Lung (tissue), 17 donors: ENCODE measurements at places on chromosomes 3 and 15. TPM values are rescaled to one million over a fixed set of nuclear protein-coding genes. Genes with fewer than 3 reads are reported as not detected.

DNA sequence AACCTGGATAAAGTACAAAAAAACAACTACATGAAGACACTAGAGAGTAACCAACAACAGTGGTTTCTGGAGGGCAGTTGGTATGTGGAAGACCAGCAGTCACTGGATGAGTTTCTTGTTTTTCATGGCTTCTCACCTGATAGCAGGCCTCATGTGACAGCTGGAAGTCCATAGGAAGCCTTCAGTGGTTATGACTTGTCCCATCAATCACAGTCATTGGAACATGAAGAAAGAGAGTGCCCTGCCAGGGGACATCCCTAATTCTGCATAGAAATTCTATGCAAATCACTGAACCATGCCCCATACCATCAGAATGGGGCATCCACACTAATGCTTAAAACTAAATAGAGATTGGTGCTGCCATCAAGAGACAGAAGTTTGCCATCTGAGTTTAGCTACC is 81.6 kb downstream of the AKAP13 start:
- H3K4me3 ChIP-seq, result no peak overlapping the region
- H3K4me1 ChIP-seq, result no peaks in the 10 kb centered on the region
- H3K27ac ChIP-seq, result no peak overlapping the region
- no peak for DNase-seq

- no peaks in the 10 kb centered on the region for H3K4me1 ChIP-seq
- no peak overlapping the region for H3K4me3 ChIP-seq
- no peaks in the 10 kb centered on the region for H3K36me3 ChIP-seq
- H3K27me3 ChIP-seq, result peaks cover 2% of the 10 kb centered on the region
- peak; percentile 60 for DNase-seq
Measured at GRCh38 chr3:182179631-182180030, 467.9 kb downstream of the SOX2 start.

NEK11 gene
- total RNA-seq, result 14.7 TPM

DNA sequence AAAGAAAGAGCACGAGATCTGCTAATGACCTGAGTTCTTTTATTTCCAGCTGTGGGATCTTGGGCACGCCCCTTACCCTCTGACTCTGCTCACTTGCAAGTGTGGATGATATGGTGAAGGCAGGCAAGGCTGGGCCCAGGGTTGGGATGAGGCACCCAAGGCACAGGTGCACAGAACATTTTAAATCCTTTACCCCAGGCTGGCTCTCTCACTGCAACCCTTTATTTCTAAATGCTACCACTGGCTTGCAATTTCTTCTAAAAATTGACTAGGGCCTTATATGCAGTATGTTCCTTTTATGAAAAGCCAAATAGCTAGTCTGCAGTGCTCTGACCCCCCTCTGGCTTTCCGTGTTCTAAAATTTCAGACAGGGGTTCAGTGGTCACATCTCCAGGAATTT is 237.7 kb downstream of the VPS13C start:
- peaks cover 3% of the 10 kb centered on the region for H3K27me3 ChIP-seq
- no peak for DNase-seq
- H3K4me1 ChIP-seq, result peaks cover 3% of the 10 kb centered on the region
- H3K36me3 ChIP-seq, result no peaks in the 10 kb centered on the region
- no peak overlapping the region for H3K27ac ChIP-seq
- H3K4me3 ChIP-seq, result no peak overlapping the region

DNA sequence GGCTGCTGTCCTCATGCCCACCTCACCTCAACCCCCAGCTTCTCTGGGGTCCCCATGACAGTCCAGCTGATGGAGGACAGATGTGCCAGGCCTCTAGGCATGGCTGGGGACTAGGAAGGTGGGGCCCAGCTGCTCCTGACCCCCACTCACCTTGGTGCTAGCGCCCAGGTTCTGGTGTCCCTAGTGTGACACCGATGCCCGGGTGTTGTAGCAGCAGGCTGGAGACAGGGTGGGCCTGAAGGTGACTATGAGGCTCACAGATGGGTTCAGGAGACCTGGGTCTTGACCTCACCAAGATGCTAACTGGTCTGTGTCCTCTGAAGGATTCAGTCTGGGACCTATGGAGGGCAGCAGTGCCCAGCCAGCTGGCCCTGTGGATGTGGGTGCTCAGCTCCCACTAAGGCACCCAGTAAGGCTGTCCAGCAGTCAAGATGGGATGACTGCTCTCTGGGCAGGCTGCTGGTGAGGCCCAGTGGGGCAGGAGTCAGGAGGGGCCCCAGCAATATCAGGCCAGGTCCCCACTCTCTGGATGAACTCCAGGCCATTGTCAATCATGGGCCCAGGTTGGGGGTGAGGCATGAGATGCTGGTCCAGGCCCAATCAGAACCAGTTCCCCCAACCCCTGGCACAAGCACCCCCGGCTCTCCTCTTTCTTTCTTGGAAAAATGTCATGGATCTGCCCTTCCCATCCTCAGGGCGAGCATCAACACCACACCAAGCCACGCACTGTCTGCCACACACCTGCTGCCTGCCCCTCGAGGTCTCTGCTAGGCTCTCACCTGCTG is 33.0 kb downstream of the ALDH1L1 start:
- no peak overlapping the region for H3K4me3 ChIP-seq
- DNase-seq, result no peak
- H3K27ac ChIP-seq, result no peak overlapping the region
- H3K4me1 ChIP-seq, result no peaks in the 10 kb centered on the region

GRCh38 chr15:100663915-100664281 is 61.5 kb downstream of the ASB7 start:
- no peaks in the 10 kb centered on the region for H3K36me3 ChIP-seq
- peak; percentile 34 for DNase-seq
- H3K4me1 ChIP-seq, result no peaks in the 10 kb centered on the region
- no peak overlapping the region for H3K27ac ChIP-seq
- no peaks in the 10 kb centered on the region for H3K27me3 ChIP-seq

GRCh38 chr3:7536921-7537320 is 676.0 kb downstream of the GRM7 start:
- no peak overlapping the region for H3K27ac ChIP-seq
- H3K4me3 ChIP-seq, result no peak overlapping the region
- H3K36me3 ChIP-seq, result no peaks in the 10 kb centered on the region
- DNase-seq, result no peak
- no peaks in the 10 kb centered on the region for H3K27me3 ChIP-seq
- H3K4me1 ChIP-seq, result no peaks in the 10 kb centered on the region

DNA sequence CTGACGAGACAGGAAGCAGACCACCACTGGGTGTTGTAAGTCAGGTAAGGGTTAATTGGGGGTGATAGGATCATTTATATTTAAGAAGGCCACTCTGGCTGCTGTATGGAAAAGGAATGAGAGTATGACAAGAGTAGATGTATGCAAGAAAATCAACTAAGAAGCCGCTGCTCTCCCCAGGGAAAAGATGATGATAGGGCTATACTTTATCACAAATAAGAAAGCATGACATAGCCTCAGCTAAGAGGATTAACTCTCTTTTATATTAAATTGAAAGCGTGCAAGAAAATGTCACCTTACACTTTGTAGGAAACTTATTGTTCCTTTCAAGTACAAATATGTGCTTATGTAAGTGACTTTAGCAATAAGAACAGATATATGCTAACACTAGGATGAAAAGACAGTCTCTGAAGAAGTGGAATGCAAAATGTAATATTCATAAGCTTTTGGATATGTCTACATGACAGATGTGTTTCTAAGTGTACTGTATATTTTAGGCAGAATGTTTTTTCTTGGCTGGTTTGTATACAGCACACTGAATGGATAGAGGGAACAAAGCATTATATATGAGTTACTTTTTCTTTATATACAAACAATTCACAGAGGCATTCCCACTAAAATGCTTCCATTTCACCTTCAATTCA is 8.7 kb upstream of the NDUFB4 start:
- no peak overlapping the region for H3K27ac ChIP-seq
- DNase-seq, result no peak
- no peaks in the 10 kb centered on the region for H3K4me1 ChIP-seq
- no peak overlapping the region for H3K4me3 ChIP-seq
- H3K36me3 ChIP-seq, result no peaks in the 10 kb centered on the region

DNA sequence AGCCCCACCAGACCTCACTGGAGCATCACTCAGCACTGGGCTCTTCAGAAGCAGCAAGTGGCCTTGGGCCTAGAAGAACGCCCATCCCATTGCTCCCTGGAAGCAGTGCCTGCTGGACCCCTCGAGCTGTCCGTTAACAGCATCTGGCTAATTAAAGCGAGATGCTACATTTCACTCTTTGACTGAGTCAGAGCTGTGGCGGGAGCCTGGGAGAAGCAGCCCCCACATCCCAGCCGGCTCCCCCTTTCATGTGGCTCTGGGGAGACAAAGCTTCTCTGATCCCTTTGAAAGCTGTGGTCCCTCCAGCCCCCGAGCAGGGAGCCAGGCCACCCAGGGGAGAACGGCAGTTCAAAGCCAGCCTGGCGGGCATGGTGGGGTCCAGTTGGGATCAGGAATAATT is 103.7 kb downstream of the MEGF11 start:
- H3K4me1 ChIP-seq, result no peaks in the 10 kb centered on the region
- DNase-seq, result no peak
- H3K27ac ChIP-seq, result no peak overlapping the region
- H3K36me3 ChIP-seq, result no peaks in the 10 kb centered on the region
- H3K4me3 ChIP-seq, result no peak overlapping the region
- peaks cover 4% of the 10 kb centered on the region for H3K27me3 ChIP-seq

HESX1 gene
- total RNA-seq, result 1.9 TPM

DNA sequence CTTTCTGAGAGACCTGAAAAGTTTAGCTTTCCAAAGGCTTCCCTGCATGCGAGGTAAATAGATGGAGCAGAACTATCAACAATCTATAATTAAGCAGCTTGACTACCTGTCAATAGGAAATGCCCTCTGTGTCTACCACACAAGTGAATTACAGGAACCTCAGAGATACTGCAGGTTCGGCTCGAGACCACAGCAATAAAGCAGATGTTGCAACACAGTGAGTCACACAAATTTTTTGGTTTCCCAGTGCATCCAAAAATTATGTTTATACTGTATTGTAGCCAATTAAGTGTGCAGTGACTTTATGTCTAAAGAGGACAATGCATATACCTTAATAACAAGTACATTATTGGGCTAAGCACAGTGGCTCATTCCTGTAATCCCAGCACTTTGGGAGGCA is 252.0 kb downstream of the UBE2E2 start:
- no peaks in the 10 kb centered on the region for H3K4me1 ChIP-seq
- H3K27me3 ChIP-seq, result no peaks in the 10 kb centered on the region
- DNase-seq, result peak; percentile 60
- no peak overlapping the region for H3K4me3 ChIP-seq

ADAM10 gene
- 104 TPM for total RNA-seq

DNA sequence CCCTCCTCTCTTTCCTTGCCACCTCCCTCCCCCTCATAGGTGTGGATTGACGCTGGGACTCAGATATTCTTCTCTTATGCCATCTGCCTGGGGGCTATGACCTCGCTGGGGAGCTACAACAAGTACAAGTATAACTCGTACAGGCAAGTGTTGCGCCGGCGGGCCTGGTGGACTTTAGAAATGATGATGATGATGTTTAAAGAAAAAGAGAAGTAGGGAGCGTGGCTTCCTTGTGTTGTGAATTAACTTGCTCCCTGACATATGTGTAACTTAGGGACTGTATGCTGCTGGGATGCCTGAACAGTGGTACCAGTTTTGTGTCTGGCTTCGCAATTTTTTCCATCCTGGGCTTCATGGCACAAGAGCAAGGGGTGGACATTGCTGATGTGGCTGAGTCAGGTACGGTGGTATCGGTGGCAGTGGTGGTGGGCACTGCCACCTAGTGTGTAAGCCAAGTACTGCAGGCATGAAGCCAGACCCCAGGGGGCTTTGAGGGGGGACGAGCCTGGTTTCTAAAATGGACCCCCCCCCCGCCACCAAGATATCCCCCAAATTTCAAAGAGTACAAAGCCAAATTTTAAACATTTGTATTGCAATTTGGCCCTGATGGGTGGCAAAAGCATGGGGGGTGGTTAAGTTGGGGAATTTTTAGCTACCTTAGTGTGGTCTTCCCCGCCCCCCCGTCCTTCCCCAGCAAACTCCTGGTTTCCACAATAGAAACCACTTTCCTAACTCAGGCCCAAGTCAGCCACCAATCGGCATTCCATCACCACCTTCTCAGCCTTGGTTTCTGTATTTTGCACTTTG is 65.6 kb downstream of the SLC6A6 start:
- peaks cover 11% of the 10 kb centered on the region for H3K36me3 ChIP-seq
- H3K4me1 ChIP-seq, result peaks cover 5% of the 10 kb centered on the region
- no peaks in the 10 kb centered on the region for H3K27me3 ChIP-seq
- no peak overlapping the region for H3K27ac ChIP-seq

GRCh38 chr3:43691120-43691995 is 620 bp downstream of the ABHD5 start:
- peak; percentile 81 for DNase-seq
- H3K27me3 ChIP-seq, result no peaks in the 10 kb centered on the region
- H3K27ac ChIP-seq, result peak overlapping the region; percentile 99
- no peaks in the 10 kb centered on the region for H3K36me3 ChIP-seq
- H3K4me3 ChIP-seq, result peak overlapping the region; percentile 95

GRCh38 chr3:13869761-13870343 is 10.0 kb downstream of the WNT7A start:
- H3K4me3 ChIP-seq, result no peak overlapping the region
- DNase-seq, result no peak
- no peak overlapping the region for H3K27ac ChIP-seq
- no peaks in the 10 kb centered on the region for H3K4me1 ChIP-seq
- peaks cover 3% of the 10 kb centered on the region for H3K27me3 ChIP-seq
- no peaks in the 10 kb centered on the region for H3K36me3 ChIP-seq

SLC9C1 gene
- 0.28 TPM for total RNA-seq

- no peaks in the 10 kb centered on the region for H3K36me3 ChIP-seq
- no peak overlapping the region for H3K27ac ChIP-seq
- no peaks in the 10 kb centered on the region for H3K27me3 ChIP-seq
Measured at GRCh38 chr3:67044295-67044694, 46.2 kb downstream of the KBTBD8 start.

DNA sequence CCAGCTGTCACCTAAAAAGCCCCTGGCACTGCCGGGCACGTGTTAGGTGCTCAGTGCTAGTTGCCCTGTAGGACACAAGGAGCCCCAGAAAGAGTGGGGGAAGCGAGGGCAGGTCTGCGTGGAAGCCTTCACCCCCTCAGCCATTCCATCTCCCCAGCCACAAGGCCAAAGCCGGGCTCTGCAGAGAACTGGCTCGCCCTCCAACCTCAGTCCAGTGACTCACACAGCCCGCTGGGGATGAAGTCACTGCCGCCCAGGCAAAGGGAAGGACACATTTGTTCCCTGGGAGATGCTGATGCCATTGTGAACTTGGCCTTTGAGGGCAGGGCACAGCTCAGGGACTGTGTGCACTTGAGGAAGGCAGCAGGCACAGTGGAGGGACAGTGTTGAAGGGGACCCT is 48.1 kb downstream of the IQSEC1 start:
- H3K36me3 ChIP-seq, result no peaks in the 10 kb centered on the region
- DNase-seq, result no peak
- peaks cover 20% of the 10 kb centered on the region for H3K4me1 ChIP-seq
- no peaks in the 10 kb centered on the region for H3K27me3 ChIP-seq

KNG1 gene
- total RNA-seq, result 0.23 TPM
